AG09319 (cell line): ENCODE measurements at places on chromosomes 5 and 9.

DNA sequence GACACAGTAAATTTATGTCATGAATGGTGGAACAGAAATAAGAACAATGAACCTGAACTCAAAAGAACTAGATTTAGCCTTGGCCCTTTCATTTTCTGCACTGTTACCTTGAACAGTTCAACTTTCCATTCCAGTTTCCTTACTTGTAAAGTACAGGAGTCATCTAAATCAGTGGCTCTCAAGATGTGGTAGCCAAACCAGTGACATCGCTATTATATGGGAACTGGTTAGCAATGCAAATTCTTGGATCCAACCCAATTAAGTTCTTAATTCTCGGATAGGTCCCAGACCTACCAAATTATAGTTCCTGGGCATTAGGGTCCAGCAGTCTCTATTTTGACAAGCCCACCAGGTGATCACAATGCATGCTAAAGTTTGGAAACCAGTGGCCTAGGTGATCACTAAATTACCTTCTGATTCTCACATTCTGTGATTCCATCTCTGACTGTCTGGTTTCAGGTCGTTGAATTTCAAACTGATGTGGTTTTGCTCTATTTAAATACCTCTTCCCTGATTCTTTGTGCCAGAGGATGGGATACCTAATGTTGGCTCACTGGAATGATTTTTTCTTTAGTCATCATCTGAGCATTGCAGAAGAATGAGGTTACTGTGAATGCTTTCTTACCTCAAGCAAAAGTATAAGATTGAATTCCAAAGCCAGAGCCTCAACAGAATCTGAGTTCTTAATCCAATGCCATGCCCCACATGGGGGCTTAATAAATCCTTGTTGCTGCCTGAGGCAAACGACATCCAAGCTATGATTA, 253.8 kb downstream of the ENC1 start:
- DNase-seq, result no peak

DNA sequence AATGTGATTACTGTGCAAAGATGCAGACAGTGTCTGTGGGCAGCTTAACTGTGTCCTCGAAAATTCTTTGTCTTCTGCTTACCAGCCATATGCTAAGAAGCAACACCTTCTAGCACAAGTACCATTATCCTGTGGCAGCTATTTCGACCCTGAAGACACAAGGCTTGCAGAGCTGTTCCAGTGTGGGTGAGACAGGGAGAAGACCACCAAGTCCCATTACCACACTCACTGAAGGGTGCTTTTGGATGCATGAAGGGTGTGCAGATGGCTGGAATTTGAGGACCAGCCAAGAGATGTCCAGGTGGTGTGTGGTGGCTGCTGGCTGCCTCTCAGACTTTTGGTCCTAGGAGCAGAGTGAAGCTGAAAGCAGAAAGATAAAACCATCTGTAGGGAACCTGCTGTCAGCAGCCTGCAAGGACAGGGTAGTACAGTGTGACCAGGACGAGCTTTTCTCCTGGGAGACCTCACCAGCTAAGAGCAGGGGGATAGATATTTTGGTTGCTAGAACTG, 161.8 kb downstream of the ICE1 start:
- DNase-seq, result no peak

DNA sequence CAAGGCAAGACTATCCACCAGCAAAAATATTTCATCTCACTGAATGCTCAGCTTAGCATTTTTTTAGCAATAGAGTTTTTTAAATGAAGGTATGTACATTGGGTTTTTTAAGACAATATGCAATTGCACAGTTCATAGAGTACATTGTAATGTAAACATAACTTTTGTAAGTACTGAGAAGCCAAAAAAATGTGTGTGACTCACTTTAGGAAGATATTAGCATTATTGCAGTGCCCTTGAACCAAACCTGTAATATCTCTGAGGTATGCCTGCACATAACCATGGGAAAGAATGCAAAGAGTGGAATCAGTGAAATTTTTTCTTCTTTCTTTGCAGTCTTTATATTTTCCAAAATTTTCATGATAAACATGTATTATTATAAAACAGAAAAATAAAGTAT, 1533.3 kb upstream of the WWC1 start:
- DNase-seq, result no peak

DNA sequence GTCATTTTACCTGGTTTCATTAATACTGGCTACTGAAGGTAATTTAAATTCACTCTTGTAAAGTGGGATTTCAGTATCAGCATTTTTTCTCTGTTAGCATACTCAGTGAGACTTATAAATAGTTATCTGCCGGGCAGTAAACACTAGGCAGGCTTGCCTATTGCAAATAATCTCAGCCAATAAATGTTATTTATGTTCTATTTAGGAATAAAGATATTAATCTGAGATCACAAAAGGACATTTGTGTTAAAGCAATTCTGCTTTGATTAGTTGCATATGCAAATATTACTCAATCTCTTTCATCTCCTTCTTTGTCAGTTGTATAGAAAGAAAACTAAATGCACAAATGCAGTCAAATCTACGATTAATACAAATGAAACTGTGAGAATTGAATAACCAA, 827.8 kb downstream of the TLE4 start:
- no peak for DNase-seq

GRCh38 chr9:99040911-99041582, 63.9 kb upstream of the TGFBR1 start:
- DNase-seq, result no peak

DNA sequence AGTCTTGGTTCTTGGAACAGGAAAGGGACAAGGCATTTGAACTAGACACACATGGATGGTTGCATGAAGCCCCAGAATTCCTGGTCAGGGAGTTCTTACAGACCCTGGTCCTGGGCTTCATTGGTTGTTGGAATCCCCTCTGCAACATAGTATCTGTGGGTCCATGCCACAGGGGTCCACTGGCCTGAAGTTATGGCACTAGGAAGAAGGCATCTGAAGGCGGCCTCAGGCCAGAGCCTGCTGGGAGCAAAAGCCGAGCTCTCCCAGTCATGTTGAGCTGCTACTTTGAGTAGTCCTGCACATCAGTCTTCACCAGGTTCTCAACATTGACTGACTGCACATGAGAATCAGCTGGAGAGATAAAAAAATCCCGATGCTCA, 71.1 kb upstream of the PITX1 start:
- DNase-seq, result no peak

- DNase-seq, result no peak
These were observed 63.8 kb upstream of the S1PR3 start for GRCh38 chr9:88927510-88927909.

GRCh38 chr5:102826629-102827028, 71.5 kb downstream of the PAM start:
- DNase-seq, result no peak

GRCh38 chr5:2499917-2500316, 251.6 kb downstream of the IRX2 start:
- DNase-seq, result no peak

GRCh38 chr9:131739133-131739958, 530 bp downstream of the RAPGEF1 start:
- DNase-seq, result no peak

DNA sequence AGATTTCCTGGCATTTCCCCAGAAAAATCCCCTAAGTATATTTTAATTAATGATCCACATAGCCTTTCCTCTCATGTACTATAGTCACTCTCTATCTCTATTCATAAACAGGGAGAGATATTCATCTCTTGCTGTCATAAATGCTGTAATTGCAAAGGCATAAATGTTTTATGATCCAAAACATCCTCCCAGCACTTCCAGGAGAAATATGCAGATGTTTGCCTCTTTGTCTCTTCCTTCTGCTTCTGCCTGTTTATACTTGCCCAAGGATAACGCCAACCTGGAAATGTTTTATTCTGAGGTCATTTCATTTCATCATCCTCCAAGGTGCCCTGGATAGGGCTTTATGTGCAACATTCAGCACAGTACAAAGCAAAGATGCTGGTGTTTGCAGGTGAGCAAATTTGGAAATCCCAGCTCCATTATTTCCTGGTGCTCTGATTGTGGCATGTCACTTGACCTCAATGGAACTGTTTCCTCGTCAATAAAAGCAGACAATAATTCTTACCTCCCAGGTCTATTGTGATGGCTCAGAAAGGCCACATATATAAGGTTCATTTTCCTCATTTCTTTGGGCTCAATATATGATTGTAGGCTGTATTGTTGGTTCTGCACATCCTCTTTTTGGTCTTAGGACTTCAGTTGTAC, 6.9 kb downstream of the TNFSF15 start:
- no peak for DNase-seq

DNA sequence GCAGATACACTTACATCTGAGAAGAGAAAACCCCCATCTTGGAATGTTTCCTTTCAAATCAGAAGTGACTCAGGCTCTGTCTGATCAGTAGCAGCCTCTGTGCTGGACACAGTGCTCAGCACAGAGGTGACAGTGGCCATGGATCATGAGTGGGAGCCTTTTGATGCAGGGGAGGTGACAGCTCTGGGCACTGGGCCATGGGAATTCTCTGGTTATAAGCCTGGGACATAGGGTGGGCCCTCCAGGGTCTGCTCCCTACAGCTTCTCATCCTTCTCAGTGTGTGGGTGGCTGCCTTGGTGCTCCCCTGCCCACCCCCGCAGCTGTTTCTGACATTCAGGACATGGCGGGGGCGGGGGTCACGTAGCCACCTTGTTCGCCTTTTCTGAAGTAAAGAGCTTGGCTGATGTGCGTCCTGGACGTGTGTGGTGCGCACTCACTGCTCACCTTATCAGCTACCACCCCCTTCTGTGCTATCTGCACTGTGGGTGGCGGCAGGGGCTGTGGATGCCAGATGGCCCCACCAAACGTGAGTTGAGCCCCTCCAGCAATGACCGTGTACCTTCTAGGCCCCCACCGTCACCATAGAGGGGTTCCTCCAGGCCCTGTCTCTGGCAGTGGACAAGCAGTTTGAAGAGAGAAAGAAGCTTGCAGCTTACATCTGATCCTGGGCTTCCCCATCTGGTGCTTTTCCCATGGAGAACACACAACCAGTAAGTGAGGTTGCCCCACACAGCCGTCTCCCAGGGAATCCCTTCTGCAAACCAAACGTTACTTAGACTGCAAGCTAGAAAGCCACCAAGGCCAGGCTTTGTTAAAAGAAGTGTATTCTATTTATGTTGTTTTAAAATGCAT, 24.0 kb downstream of the TRIP13 start:
- DNase-seq, result no peak
